Glomerular endothelial cell (primary cell): ENCODE measurements at places on chromosomes 7 and 10.

GRCh38 chr7:22435105-22435504 is 64.9 kb downstream of the STEAP1B start:
- no peak for DNase-seq

DNA sequence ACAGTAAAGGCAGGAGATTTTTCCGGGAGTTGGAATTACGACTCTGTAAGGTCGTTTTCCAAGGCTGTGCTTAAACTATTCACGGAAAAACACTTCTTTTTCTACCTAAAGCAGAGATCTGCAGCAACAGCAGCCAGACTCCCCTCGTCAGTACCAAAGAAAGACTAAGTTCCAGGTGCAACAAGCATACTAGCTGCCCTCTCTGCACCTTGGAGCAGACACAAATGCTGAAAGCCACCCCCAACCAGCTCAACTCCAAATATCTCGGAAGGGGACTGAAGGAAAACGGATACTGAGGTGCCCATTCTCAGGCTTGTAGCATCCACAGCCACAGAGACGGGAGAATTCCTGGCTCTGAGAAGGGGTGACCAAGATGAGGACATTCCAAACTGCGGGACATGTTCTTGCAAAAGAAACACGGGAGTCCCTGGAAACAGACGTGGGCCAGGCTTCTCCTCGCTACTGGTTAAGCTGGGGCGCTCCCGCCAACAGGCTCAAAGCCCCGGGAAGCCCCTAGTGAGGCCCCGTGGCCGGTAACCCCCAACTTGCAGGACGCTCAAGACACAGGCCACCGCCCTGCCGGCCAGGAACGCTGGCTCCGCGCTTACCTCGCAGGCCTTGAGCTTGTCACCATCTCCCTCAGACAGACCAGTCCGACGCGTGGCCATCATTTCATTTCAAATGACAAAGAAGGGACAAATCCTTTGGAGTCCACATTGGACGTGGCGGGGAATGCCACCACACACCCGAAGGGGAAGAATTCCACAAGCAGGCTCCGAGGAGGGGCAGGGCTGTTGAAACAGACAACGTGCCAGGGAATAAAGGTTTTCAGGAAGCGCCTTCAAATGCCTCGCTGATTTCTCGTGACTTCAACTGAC is 2.2 kb downstream of the ARHGAP21 start:
- no peak for DNase-seq

GRCh38 chr10:112842832-112843360 is 107.2 kb upstream of the TCF7L2 start:
- DNase-seq, result no peak

DNA sequence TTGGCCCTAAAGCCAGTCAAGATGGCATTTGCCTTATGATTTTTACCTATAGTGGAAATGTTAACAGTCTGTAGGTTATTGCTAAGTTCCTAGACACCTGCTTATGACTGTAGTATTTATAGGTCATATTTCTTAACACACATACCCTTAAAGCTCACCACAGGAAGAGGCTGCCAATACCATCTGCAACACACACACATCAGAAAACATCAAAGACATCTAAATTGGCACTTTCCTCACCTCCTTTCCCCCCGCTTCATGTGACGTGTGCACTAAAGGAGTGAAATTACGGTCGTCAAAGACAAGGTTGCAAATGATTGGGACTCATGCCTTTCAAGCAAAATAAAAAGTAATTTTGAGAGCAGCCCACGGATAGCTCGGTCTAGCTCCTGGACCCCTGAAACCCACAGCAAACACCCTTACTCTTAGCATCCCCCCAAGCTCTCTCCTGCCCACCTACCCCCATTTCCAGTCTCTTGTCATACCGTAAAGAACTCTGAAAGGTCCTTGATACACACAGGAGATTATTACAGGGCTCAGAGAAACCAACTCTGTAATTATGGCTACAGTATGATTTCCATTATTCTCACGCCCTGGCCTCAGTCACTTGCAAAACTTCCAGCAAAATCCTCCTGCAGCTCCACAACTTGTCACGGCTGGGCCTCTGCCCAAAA is 90.5 kb downstream of the PLXNA4 start:
- DNase-seq, result no peak

DNA sequence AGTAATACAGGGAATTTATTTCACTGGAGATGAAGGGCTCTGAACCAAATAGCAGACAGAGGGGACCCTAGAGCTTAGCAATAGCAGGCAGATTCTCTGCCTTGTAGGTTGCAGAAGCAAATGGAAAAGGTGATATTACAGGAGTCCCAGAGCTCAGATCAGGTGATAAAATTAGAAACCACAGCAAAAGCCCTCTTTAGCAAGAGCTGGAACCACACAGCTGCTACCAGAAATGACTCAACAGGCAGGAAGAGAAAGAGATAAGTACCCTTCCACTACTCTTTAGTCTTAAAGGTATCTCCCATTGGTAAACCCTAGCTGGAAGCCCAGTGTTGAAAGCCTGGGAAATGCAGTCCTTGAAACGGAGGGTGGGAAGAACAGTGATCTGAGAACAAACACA is 535.6 kb upstream of the GHITM start:
- no peak for DNase-seq
